ENCODE measurements at places on chromosomes 3 and 15.

GRCh38 chr15:59611276-59612260 lies at the start of gene GCNT3:
GCNT3 (plus strand) TSS chr15:59611783; CDS start chr15:59618239, 6,456 bp downstream.
- no peak for DNase-seq

GRCh38 chr3:182005219-182005618 lies 293.5 kb downstream of the SOX2 start:
- DNase-seq: no peak

GRCh38 chr3:8538913-8539312 lies 37.3 kb downstream of the LMCD1 start:
- DNase-seq: no peak

GRCh38 chr3:107822308-107822707 lies 268.5 kb downstream of the CD47 start:
- DNase-seq: no peak

GRCh38 chr3:123741041-123741511 lies 143.1 kb downstream of the MYLK start:
- DNase-seq: no peak
